ENCODE measurements at places on chromosomes 13 and 19.

DNA sequence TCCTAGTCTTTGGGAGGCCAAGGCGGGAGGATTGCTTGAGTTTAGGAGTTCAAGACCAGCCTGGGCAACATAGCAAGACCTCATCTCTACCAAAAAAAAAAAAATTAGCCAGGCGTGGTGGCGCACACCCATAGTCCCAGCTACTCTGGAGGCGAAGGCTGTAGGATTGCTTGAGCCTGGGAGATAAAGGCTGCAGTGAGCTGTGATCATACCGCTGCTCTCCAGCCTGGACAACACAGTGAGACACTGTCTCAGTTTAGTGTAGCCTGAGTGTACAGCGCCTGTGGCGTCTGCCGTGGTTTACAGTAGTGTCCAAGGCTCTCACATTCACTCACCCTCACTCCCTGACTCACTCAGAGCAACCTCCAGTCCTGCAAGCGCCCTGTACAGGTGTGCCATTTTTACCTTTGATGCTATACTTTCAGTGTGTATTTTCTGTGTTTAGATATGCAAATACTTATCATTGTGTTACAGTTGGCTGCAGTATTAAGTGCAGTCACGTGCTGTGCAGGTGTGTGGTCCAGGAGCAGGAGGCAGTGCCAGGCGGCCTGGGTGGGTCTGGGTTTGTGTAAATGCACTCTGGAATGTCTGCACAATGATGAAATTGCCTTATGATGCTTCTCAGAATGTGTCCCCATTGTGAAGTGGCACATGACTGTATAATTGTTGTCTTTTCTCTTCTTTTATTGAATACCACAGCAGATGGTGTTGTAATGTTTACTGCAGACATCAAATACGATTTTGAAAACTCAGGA, 36.1 kb upstream of the DCUN1D2 start:
- DNase-seq: no peak

DNA sequence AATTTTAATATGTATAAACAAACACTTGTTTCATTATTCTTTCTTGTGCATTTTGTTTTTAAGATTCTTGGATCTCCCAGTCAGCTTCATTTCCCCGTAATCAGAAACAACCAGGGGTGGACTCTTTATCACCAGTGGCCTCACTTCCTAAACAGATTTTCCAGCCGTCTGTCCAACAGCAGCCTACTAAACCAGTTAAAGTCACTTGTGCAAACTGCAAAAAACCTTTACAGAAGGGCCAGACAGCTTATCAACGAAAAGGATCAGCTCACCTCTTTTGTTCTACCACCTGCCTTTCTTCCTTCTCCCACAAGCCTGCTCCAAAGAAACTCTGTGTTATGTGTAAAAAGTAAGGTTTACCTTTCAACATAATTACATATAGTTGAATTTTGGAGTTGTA, 44.3 kb downstream of the ZMYM2 start:
- no peak for DNase-seq

DNA sequence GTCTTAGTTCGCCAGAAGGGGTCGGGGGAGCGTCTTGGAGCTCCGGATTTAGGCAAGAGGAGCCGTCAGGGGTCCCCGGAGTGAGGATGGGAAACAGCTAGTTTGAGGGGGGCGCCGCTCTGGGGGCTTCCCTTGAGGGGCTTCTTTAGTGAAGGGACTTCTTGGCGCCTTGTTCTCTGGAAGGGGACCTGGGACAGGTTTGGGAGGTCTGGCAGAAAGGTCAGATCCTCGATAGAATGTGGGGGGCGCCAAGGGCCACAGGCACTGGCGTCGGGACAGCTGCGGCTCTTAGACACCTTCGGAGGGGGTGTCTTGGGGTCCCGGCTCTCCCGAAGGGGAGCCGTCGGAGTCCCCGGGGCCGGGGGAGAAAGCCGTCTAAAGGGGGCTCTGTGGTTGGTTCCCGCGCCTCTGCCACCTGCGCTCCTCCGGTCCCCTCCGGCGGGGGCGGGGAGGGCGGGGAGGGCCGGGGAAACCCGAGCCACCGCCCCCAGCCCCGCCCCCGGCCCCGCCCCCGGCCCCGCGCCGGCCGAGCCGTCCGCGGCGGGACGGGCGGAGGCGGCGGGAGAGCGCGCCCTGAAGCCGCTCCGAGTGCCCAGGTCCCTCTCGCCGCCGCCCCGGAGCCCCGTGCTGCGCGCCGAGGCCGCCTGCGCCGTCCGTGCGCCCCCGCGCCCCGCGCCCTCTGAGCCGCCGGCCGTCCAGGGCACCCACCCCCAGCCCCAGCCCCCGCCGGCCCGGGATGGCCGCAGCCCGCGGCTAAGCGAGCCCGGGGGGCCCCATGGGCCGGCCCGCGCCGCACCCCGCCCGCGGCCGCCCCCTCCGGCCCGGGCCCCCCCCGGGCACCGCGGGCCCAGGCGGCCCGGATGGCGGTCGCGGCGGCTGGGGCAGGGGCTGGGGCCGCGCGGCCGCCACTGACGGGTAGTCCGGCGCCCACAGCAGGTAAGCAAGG, at the start of gene NRTN:
Gene NRTN (plus strand): TSS at position 552 of the 946 bp plus-strand sequence. CDS start 19,099 bp downstream, outside the sequence.
- no peak for DNase-seq

- DNase-seq: no peak
These were observed 107.0 kb upstream of the MCF2L start for GRCh38 chr13:112861876-112862615.

Data from AG09319 (cell line).